Activated T-helper 2 cell treated with anti-CD3 and anti-CD28 coated beads, Interferon-gamma antibody, Interleukin-2, Interleukin-4, amounts not matched to agents 10 μg/mL and 5 μg/mL and 100 μg/mL, durations not matched to agents 14 hours and 24 hours and 36 hours (primary cell): ENCODE measurements at places on chromosomes 4 and X. TPM values are rescaled to one million over a fixed set of nuclear protein-coding genes. Genes with fewer than 3 reads are reported as not detected.

DNA sequence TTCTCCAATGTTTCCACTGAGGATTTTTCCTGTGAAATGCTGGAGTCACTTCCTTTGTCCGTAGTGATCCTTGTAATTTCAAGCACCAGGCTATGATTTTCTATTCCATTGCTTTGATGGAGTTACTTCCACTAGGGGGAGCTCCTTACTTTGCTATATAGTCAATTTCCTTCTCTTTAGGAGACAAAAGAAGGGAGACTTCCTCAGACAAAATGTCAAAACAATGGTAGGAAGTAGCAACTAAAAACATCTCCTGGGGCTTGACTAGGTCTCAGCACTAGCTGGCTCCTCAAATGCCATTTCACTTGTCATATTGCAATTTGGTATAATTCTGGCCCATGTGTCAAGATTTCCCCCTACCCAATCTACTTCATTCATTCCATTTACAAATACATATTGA lies 24.1 kb downstream of the ZCCHC12 start:
- no peak for DNase-seq
- H3K4me3 ChIP-seq: no peak overlapping the region
- no peaks in the 10 kb centered on the region for H3K36me3 ChIP-seq
- peaks cover 6% of the 10 kb centered on the region for H3K27me3 ChIP-seq
- H3K27ac ChIP-seq: no peak overlapping the region
- no peaks in the 10 kb centered on the region for H3K4me1 ChIP-seq

The PRDM5 gene
- total RNA-seq: 0.18 TPM in 1 of 2 replicates, not detected in the other

- H3K4me1 ChIP-seq: no peaks in the 10 kb centered on the region
- no peaks in the 10 kb centered on the region for H3K27me3 ChIP-seq
- no peaks in the 10 kb centered on the region for H3K36me3 ChIP-seq
- H3K4me3 ChIP-seq: no peak overlapping the region
- no peak overlapping the region for H3K27ac ChIP-seq
- no peak for DNase-seq
Observed at GRCh38 chr4:8840006-8840793, 31.4 kb downstream of the HMX1 start.

The HS6ST2 gene
- total RNA-seq: 0.25 and 0.30 TPM in 2 replicates

- H3K27ac ChIP-seq: no peak within 1 kb of the TSS
- peaks cover 5% of the 10 kb centered on the region for H3K27me3 ChIP-seq
- DNase-seq: no peak
- no peaks in the 10 kb centered on the region for H3K4me1 ChIP-seq
- no peak within 1 kb of the TSS for H3K4me3 ChIP-seq
- no peaks in the 10 kb centered on the region for H3K36me3 ChIP-seq
Observed at GRCh38 chr4:165031436-165032211, at the start of gene TRIM60. TSS of gene TRIM60 (plus strand) at chr4:165031999. CDS start at chr4:165040073, 8,074 bp downstream.

The ETDB gene
- total RNA-seq: not detected in 2 replicates

The BEX5 gene
- total RNA-seq: 1.9 and 2.8 TPM in 2 replicates

- H3K27ac ChIP-seq: no peak overlapping the region
- no peaks in the 10 kb centered on the region for H3K4me1 ChIP-seq
- DNase-seq: no peak
- H3K36me3 ChIP-seq: no peaks in the 10 kb centered on the region
- peaks cover 23% of the 10 kb centered on the region for H3K27me3 ChIP-seq
Observed at GRCh38 chr4:143625632-143626031, 74.8 kb downstream of the FREM3 start.

The CCNQ gene
- 23.6 and 25.3 TPM in 2 replicates for total RNA-seq

DNA sequence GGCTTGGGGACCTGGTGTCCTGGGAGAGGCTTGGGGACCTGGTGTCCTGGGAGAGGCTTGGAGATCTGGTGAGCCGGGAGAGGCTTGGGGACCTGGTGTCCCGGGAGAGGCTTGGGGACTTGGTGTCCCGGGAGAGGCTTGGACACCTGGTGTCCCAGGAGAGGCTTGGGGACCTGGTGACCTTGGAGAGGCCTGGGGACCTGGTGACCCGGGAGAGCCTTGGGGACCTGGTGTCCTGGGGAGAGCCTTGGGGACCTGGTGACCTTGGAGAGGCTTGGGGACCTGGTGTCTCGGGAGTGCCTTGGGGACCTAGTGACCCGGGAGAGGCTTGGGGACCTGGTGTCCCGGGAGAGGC lies 12.6 kb downstream of the SHOX start:
- no peak overlapping the region for H3K4me3 ChIP-seq
- H3K27me3 ChIP-seq: peaks cover 27% of the 10 kb centered on the region
- no peaks in the 10 kb centered on the region for H3K36me3 ChIP-seq
- no peak overlapping the region for H3K27ac ChIP-seq
- H3K4me1 ChIP-seq: no peaks in the 10 kb centered on the region

GRCh38 chr4:88597970-88598660 lies 5.8 kb downstream of the HERC3 start:
- no peak overlapping the region for H3K27ac ChIP-seq
- DNase-seq: no peak
- H3K27me3 ChIP-seq: no peaks in the 10 kb centered on the region
- H3K36me3 ChIP-seq: peaks cover 55% of the 10 kb centered on the region
- H3K4me1 ChIP-seq: peaks cover 52% of the 10 kb centered on the region
- no peak overlapping the region for H3K4me3 ChIP-seq

The ARHGEF6 gene
- 77.2 and 77.9 TPM in 2 replicates for total RNA-seq

DNA sequence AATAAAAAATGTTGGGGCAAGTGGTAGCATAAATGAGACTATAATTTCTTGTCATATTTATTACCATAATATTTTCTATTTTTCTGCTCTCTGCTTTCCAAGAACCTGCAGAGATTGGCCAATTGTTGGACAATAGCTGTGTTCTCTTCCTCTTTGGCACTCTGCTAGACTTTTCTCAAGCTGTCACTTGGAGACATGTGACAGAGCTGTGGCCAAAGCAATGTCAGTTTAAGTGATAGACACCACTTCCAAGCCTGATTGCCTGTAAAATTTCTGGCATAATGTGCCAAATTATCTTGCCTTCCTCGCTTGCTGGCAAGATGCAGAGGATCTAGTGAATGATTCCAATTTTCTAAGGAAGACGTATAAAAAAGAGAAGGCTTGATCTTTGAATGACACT lies 162.2 kb upstream of the NDST4 start:
- H3K27ac ChIP-seq: no peak overlapping the region
- peaks cover 23% of the 10 kb centered on the region for H3K4me1 ChIP-seq
- no peak overlapping the region for H3K4me3 ChIP-seq
- no peaks in the 10 kb centered on the region for H3K27me3 ChIP-seq
- no peak for DNase-seq

- no peak overlapping the region for H3K27ac ChIP-seq
- no peaks in the 10 kb centered on the region for H3K27me3 ChIP-seq
- no peaks in the 10 kb centered on the region for H3K4me1 ChIP-seq
- no peak for DNase-seq
Observed at GRCh38 chr4:43275779-43276178, 383.3 kb downstream of the GRXCR1 start.

The XK gene
- total RNA-seq: 0.32 and 0.34 TPM in 2 replicates

The GBA3 gene
- 0.09 TPM in 1 of 2 replicates, not detected in the other for total RNA-seq

GRCh38 chr4:182083671-182084410 lies 159.4 kb upstream of the TENM3 start:
- no peaks in the 10 kb centered on the region for H3K4me1 ChIP-seq
- H3K36me3 ChIP-seq: no peaks in the 10 kb centered on the region
- H3K27ac ChIP-seq: no peak overlapping the region
- no peak overlapping the region for H3K4me3 ChIP-seq
- no peak for DNase-seq
